ENCODE measurements at places on chromosomes 6 and 20.

DNA sequence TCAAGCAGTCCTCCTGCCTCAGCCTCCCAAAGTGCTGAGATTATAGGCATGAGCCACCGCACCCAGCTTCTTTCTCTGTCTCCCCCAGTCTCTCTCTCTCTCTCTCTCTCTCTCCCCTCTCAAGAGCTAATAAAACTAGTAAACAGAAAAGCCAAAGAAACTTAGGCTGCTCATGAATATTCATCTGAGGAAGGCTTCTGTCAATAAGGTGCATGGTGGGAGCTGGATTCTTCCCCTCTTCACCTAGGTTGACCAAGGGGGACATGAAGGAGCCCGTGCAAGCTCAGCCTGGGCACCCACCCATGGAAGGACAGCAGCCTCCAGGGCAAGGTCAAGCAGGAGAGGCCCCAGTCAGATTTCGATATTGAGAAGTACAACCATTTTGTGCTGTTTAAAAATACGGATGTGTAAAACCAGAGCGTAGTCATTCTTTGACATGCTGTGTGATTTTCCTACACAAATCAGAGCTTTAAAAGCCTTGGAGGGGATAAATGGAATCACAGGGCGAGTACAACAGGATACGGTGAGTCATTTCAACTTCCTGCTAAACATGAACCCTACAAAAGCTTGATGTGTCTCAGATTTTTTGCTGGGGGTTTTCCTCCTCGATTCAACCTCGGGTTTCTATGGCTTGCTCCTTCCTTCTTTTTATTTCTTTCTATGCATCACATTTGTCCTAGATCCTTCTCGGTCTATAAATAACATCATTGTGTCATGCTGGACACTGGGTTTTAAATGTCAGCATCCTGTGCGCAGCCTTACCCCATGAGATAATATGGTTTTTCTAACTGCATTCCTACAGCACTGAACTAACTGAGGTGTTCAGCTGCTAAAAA, 368.9 kb upstream of the JARID2 start:
- no peak overlapping the region for H3K27ac ChIP-seq
- DNase-seq = no peak
- H3K4me1 ChIP-seq = peaks cover 7% of the 10 kb centered on the region

DNA sequence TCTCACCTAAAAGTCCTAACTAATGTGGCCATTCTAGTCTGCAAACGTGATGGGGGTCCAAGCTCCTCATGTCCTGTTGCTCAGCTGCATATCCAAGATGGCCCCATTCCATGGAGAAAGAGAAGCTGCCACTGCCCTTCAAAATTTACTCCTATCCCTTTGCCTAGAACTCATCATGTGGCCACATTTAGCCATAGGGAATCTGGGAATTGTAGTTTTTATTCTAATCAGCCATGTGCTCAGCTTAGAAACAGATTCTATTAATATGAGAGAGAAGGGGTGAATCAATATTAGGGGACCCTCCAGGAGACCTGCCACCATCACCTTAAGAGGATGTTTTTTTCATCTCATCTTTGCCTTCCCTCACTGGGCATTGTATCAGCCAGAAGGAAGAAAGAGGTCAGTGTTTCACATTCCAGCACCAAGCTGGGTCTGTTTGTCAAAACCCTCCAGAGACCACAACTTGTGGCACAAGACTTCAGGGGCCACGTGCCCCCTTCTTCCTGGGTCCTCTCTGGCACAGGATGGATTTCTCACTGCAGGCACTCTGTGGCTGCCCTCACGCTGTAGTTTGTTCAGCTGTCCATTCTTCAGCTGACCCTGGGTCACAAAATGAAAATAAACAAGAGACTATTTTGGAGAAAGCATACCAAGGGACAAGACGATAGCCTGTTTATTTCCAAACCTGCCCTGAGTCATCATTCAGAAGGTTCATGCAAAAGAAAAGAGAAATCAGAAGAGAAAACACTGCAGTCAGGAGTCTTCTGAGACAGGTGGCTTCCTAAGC, 172.0 kb downstream of the EYA2 start:
- no peak overlapping the region for H3K27ac ChIP-seq
- H3K4me1 ChIP-seq = no peaks in the 10 kb centered on the region
- H3K27me3 ChIP-seq = no peaks in the 10 kb centered on the region
- peak; percentile 70 for DNase-seq

DNA sequence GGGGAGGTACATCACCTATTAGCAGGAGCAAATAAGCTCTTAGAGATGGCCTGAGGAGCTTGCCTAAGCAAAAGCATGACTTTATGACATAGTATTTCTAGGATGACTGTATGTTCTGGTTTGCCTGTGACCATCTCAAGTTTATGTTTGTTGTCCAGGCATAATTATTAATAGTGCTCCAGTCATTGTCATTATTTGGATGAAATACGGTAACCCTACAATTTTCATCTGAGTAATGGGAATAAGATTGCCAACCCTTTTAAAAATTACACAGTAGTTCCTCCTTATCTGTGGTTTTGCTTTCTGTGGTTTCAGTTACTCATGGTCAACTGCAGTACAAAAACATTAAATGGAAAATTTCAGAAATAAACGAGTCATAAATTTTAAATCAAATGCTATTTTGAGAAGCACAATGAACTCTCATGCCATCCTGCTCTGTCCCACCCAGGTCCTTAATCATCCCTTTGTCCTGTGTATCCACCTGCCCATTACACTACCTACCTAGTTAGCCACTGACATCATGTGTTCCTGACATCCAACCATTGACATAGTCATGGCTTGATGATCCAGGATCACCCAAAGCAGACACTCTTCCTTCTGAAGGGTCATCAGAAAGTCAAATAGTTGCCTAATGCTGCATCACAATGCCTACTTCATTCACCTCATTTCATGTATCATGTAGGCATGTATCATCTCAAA, 27.0 kb upstream of the TFB1M start:
- H3K4me3 ChIP-seq = no peak overlapping the region
- no peak for DNase-seq
- H3K27me3 ChIP-seq = no peaks in the 10 kb centered on the region

GRCh38 chr6:84434550-84434949, 207.1 kb upstream of the CEP162 start:
- H3K4me3 ChIP-seq = no peak overlapping the region
- no peaks in the 10 kb centered on the region for H3K36me3 ChIP-seq
- no peak overlapping the region for H3K27ac ChIP-seq
- H3K27me3 ChIP-seq = no peaks in the 10 kb centered on the region
- no peak for DNase-seq

DNA sequence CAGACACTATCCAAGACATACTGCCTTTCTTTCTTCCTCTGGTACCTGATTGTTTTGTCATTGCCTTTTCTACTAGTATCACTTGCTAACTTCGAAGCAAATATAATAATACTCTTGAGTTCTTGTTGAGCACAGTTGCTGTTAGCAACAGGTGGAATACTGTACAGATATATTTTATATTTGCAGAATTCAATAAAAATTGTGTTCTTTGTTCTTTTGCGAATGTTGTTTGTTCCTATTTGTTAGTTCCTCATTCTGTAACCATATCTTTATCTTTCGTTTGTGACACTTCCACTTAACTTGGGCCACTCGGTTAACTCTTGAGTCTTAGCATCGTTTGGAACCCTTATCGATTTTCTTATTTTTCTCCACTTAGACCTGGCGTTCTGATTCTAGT, 868 bp downstream of the CYB5R4 start:
- no peak for DNase-seq
- H3K4me3 ChIP-seq = peak overlapping the region; percentile 85
- H3K36me3 ChIP-seq = no peaks in the 10 kb centered on the region
- peaks cover 24% of the 10 kb centered on the region for H3K4me1 ChIP-seq
- peak overlapping the region; percentile 87 for H3K27ac ChIP-seq
- H3K27me3 ChIP-seq = no peaks in the 10 kb centered on the region

GRCh38 chr20:1242530-1242929, 16.7 kb downstream of the RAD21L1 start:
- no peaks in the 10 kb centered on the region for H3K4me1 ChIP-seq
- H3K27ac ChIP-seq = no peak overlapping the region
- no peak for DNase-seq
- H3K4me3 ChIP-seq = no peak overlapping the region
- no peaks in the 10 kb centered on the region for H3K27me3 ChIP-seq

DNA sequence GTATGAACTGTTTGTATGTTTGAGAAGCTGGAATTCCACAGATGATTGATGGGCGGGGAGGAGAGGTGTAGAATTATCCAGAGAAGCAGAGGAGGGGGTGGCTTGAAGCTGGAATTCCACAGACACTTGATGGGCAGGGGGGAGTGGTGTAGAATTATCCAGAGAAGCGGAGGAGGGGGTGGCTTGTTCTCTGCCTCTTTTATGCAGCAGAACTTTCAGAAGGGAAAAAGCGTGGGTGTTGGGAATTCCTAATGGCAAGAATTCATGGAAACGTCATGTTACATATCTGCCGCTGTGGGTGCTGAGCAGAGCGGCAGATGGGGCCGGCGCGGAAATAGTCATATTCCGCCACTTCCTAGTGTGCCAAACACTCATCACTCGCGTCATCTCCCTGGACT, 167.9 kb upstream of the KCNG1 start:
- H3K27ac ChIP-seq = no peak overlapping the region
- no peaks in the 10 kb centered on the region for H3K27me3 ChIP-seq
- DNase-seq = no peak
- no peaks in the 10 kb centered on the region for H3K36me3 ChIP-seq
- no peak overlapping the region for H3K4me3 ChIP-seq
- no peaks in the 10 kb centered on the region for H3K4me1 ChIP-seq

- H3K27me3 ChIP-seq = no peaks in the 10 kb centered on the region
- no peak overlapping the region for H3K4me3 ChIP-seq
- H3K4me1 ChIP-seq = no peaks in the 10 kb centered on the region
Measured at GRCh38 chr6:18328070-18328469, 59.1 kb upstream of the RNF144B start.

- H3K27me3 ChIP-seq = no peaks in the 10 kb centered on the region
- no peak overlapping the region for H3K4me3 ChIP-seq
- DNase-seq = no peak
- H3K36me3 ChIP-seq = no peaks in the 10 kb centered on the region
- H3K4me1 ChIP-seq = no peaks in the 10 kb centered on the region
Measured at GRCh38 chr6:41399424-41399823, 64.0 kb downstream of the NCR2 start.

DNA sequence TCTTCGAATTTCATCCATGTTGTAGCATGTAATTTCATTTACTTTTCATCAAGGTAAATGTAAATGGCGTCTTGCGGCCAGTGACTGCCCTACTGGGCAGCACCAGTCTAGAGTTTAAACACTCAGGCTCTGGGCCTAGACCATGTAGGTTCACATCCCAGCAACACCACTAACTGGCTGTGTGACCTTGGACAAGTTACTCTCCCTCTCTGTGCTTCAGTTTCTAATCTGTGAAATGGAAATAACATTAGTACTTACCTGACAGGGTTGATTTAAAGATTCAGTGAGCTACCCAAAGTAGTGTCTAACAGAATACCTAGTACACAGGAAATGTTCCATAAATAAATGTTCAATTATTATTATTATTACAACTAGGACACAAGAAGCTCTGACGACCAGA, 29.3 kb downstream of the PDRG1 start:
- H3K4me1 ChIP-seq = no peaks in the 10 kb centered on the region
- no peak for DNase-seq
- no peak overlapping the region for H3K4me3 ChIP-seq
- H3K27ac ChIP-seq = no peak overlapping the region
- H3K36me3 ChIP-seq = no peaks in the 10 kb centered on the region
- H3K27me3 ChIP-seq = no peaks in the 10 kb centered on the region

GRCh38 chr6:96279084-96279483, 242.5 kb upstream of the UFL1 start:
- H3K27me3 ChIP-seq = no peaks in the 10 kb centered on the region
- H3K4me3 ChIP-seq = no peak overlapping the region
- no peak for DNase-seq

GRCh38 chr20:52017669-52018317, 173.8 kb downstream of the ZFP64 start:
- no peak overlapping the region for H3K27ac ChIP-seq
- no peak overlapping the region for H3K4me3 ChIP-seq
- H3K27me3 ChIP-seq = no peaks in the 10 kb centered on the region
- no peak for DNase-seq
- no peaks in the 10 kb centered on the region for H3K36me3 ChIP-seq

- H3K27ac ChIP-seq = no peak overlapping the region
- H3K4me1 ChIP-seq = no peaks in the 10 kb centered on the region
- no peaks in the 10 kb centered on the region for H3K27me3 ChIP-seq
- DNase-seq = no peak
- H3K4me3 ChIP-seq = no peak overlapping the region
- H3K36me3 ChIP-seq = no peaks in the 10 kb centered on the region
Measured at GRCh38 chr6:141587482-141588266, 545.1 kb upstream of the GJE1 start.

GRCh38 chr6:30862156-30862875, 22.0 kb upstream of the DDR1 start:
- H3K27ac ChIP-seq = no peak overlapping the region
- H3K27me3 ChIP-seq = no peaks in the 10 kb centered on the region
- H3K36me3 ChIP-seq = no peaks in the 10 kb centered on the region
- H3K4me3 ChIP-seq = no peak overlapping the region

- H3K4me3 ChIP-seq = no peak overlapping the region
- H3K36me3 ChIP-seq = peaks cover 1% of the 10 kb centered on the region
- no peaks in the 10 kb centered on the region for H3K27me3 ChIP-seq
- DNase-seq = no peak
- H3K4me1 ChIP-seq = peaks cover 7% of the 10 kb centered on the region
- H3K27ac ChIP-seq = no peak overlapping the region
Measured at GRCh38 chr6:44453146-44453545, 65.6 kb downstream of the CDC5L start.

GRCh38 chr6:84953111-84953755, 188.8 kb upstream of the TBX18 start:
- no peak for DNase-seq
- no peaks in the 10 kb centered on the region for H3K4me1 ChIP-seq
- H3K4me3 ChIP-seq = no peak overlapping the region

GRCh38 chr20:36102809-36103596, 51.5 kb upstream of the EPB41L1 start:
- H3K27me3 ChIP-seq = no peaks in the 10 kb centered on the region
- no peak overlapping the region for H3K27ac ChIP-seq
- no peak for DNase-seq
- no peak overlapping the region for H3K4me3 ChIP-seq
- H3K4me1 ChIP-seq = peaks cover 11% of the 10 kb centered on the region

DNA sequence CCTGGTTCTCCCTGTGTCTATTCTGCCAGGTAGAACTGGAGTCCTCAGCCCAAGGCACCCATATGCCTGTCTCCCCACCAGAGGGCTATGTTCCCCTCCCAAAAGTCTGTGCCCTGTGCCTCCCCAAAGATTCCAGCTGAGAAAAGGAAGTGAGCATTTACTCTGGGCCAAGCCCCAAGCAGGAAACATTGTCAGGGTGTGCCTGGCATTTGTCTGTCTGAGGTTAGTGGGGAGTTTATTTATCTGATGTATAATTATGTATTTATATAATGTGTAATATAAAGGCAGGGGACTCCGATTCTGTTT, 5.6 kb downstream of the GDF5 start:
- peaks cover 5% of the 10 kb centered on the region for H3K4me1 ChIP-seq
- H3K27me3 ChIP-seq = no peaks in the 10 kb centered on the region
- no peak overlapping the region for H3K4me3 ChIP-seq
- no peak for DNase-seq
- no peaks in the 10 kb centered on the region for H3K36me3 ChIP-seq

DNA sequence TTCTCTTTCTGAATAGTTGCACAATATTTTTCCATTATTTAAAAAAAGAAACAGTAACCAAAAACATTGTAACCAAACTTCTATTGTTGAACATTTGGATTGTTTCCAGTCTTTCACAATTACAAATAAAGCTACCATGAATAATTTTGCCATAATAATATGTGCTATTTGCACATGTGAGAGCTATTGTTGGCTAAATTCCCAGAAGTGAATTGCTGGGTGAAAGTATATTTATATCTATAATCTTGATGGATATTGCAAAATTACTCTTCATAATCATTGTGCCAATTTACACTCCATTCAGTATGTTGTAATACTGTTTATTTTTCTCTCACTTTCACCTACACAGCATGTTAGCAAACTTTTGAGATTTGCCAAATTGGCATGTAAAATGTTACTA, 36.6 kb upstream of the SLC22A16 start:
- peaks cover 9% of the 10 kb centered on the region for H3K4me1 ChIP-seq
- H3K27me3 ChIP-seq = no peaks in the 10 kb centered on the region
- H3K27ac ChIP-seq = no peak overlapping the region
- H3K4me3 ChIP-seq = no peak overlapping the region
